Stimulated activated CD8-positive, alpha-beta memory T cell treated with anti-CD3 and anti-CD28 coated beads, Interleukin-4, amount 100 ng/mL, for 1 hour (primary cell): ENCODE measurements at places on chromosomes 2 and 18.

DNA sequence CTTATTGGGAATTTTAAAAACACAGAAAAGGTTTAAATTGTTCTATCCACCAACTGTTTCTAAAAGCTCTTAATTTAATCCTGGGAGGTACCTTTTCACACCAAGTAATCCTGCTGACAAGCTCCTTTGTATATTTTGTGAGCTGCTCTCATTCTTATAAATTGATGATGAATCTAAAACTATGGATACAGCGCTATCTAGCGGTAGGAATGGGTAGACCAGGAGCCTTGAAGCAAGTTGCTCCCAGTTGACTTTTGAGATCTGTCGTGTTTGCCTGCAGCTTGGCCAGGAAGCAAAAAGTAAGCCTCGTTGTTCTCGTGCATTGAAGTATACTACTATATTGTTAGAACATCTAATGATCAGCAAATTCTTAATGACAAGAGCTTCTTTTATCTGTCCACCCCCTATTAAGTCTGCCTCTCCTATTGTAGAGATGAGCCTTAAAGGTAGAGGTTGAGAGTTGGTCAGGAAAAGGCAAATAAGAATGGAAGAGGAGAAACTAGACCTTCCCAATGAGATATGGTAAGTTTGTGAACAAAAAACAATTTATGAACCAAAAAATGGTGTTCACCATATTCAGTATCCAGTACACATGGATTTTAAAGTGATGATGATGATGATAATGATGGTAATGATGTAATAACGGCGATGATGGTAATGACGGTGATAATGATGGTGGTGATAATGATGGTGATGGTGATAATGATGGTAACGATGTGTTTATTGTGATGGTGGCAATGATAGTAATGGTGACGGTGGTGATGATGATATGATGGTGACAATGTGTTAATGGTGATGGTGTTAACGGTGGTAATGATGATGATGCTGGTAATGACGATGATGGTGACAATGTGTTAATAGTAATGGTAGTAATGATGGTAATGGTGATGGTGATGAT is 212.1 kb upstream of the NCKAP5 start:
- no peak for DNase-seq

GRCh38 chr18:48735681-48736255 is 196.9 kb downstream of the CTIF start:
- no peak for DNase-seq

- no peak for DNase-seq
Measured at GRCh38 chr18:32730620-32731091, 42.2 kb downstream of the KLHL14 start.

GRCh38 chr2:236874866-236875481 is 210.7 kb upstream of the COPS8 start:
- DNase-seq: no peak

GRCh38 chr2:127637236-127637630 is 8.7 kb upstream of the GPR17 start:
- no peak for DNase-seq

DNA sequence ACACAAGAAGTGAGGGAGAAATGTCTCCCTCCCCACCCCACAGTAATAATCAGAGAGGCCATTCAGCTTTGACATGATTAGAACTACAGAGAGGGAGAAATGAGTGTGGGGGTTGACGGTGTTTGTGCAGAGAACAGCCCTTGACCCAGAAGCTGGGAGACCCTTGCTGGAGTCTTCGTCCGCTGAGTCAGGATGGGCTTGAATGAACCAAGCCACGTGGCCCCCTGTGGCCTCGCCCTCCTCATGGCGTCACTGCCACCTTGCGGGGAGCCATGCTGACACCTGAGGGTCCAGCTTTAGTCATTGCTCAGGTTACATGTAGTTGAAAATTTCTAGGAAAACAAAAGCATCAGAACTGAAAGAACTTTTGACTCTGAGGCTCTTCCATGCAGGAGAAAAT is 101.2 kb downstream of the DGKD start:
- no peak for DNase-seq

DNA sequence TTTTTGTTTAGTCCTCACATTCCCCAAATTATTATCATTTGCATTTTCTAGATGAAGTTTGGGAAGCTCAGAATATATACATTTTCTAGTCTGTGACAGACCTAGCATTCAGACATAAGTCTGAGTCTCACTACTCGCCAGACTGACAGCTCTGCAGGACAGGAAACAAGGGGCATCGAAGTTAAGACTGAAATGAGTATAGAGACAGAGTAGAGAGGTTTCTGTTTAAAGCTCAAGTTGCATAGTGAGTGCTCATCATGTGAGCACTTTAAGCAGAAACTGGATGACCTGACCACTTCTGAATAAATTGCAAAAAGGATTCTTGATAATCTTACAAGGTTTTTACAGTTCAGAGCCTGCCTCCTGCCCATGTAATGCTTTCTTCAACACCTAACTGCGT is 1.1 kb downstream of the HADHB start:
- DNase-seq: no peak

DNA sequence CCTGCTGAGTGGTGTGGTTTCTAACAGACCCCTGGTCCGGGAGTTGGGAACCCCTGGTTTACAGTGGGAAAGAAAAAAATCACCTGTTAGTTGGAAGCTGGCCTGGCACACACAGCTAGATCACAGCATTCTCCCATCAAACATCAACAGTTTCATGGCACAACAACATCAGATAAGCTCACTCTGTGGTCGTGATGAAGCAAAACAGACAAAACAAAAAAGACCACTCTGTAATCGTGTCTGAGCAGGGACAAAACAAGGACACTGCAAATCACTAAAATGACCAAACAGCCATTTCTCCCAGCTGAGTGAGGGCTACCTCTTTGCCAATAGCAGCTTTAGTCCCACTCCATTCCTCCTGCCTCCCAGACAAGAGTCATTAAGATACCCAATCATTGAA is 9.0 kb upstream of the IMPACT start:
- DNase-seq: no peak

GRCh38 chr18:63237881-63238692 is 81.5 kb downstream of the BCL2 start:
- no peak for DNase-seq

DNA sequence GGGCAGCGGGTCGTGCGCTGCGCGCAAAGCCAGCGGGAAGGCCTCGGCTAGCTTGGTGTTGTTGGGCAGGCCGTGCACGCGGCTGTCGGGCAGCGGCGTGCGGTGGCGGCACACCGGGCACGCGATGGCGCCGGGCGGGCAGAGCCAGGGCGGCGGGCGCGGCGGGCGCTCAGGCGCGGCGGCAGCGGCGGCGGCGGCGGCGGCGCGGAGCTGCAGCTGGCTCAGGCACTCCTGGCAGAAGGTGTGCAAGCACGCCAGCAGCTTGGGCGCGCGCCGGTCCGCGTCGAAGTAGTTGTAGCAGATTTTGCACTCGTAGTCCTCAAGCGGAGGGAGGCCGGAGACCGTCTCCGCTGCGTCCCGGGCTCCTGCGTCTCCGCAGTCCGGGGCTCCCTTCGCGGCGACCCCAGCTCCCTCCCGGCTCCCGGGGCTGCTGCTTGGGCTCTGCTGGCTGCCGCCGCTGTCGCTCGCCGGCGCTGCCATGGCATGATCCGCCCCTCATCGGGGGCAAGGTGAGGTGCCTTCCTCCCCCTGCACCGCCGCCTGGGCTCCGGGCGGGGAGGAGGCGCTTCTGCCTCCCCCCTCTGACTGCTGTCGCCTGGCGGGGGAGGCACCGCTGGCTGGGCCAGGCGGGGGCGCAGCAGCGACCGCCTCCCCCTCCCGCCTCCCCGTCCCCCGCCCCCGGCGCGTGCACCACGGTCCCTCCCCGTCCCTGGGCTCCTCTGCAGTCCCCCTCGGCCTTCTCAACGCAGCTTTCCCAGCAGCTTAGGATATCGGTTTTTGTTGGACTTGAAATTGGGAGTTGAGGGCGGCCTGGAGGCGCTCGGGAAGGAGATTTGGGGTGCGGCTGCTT is 21.0 kb upstream of the PAX3 start:
- no peak for DNase-seq

- no peak for DNase-seq
Measured at GRCh38 chr18:21257386-21257785, 15.4 kb downstream of the GREB1L start.

DNA sequence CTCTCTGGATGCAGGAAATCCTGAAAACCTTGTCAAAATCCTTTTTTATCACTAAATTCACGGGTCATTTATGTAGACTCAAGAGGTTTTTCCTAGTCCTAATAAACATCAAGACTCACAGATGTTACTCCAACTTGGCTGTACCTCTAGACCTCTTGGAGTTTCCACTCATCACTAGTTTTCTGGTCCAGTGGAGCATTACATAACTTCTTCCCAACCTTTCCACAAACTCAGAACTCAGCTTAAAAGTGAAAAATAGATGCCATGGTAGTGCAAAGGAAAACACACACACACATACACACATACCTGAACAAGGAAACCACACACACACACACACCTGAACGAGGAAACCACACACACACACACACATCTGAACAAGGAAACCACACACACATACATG is 807.2 kb downstream of the LRP1B start:
- no peak for DNase-seq

DNA sequence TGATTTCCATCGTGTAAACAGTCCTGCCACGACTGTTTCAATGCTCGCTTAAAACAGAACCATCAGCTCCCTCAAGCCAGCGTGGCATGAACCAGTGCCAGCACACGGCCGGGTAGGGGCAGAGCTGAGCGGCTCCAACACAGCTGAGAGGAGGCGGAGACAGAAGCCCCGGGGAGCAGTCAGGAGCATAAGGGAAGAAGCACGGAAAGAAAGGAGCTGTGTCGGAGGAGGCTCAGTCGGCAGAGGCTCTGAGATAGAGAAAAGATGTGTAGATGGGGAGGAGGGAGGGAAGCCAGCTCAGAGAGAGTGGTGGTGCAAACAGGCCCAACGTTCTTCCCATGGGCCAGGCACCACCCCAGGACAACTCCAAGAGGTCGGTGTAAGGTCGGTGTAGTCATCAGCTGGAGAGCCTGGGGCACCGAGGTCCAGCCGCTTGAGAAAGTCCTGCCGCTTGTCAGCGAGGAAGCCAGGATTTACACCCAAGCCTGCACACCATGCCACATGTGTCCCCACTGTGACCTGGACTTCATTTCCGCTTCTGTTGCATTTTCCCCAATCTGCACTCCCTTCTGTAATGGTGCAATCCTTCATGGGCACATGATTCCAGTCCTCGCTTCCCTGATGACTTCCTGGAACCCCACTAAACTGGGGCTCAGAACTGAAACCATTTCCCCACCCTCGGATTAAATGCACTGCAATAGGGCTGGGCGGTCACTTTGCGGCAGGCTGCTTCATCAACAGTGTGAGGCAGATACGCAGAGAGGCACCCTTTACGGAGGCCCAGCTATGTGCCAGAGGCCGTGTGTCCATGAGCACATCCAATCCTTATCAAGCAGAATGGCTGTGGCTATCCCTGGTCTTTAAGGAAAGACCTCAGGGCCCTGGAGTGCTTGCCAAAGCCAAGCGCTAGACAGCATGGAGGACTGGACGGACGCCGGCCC is 43.5 kb downstream of the CYP27C1 start:
- DNase-seq: no peak

GRCh38 chr2:164514491-164514890 is 106.8 kb downstream of the GRB14 start:
- DNase-seq: no peak

- no peak for DNase-seq
Measured at GRCh38 chr18:35117951-35118411, 76.8 kb downstream of the MAPRE2 start.

GRCh38 chr2:218887079-218887478 is 6.4 kb downstream of the WNT10A start:
- DNase-seq: no peak

DNA sequence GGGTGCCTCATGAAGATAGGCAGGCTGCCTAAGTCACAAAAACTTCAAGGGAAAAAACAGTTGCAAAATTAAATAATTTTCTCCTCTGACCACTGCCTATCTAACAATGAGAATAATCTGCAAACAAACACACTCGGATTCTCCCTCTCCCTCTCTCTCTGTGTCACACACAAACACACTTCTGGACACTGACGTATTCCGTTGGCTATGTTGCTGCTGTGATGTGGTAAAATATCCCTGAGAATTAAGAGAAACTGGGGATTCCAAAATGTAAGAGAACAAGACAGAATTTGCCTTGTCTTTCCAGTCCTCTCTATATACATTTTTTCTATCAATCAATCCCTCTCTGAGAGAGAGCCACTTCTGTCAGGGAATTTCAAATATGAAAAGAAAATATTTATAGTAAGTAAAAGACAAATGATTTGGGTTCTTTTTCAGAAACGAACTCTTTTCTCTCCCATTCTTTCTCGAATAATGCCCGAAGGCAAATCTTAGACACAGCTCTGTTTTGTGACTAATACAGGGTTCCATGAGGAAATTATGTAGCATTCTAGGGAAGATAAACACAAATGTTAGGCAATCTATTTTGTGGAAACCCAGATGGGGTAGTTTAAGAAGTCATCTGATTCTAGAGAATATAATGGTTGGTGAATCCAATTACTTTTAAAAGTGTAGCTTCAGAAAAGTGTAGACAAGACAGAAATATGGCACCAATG is 310.3 kb upstream of the CYP26B1 start:
- DNase-seq: no peak
